ENCODE measurements at places on chromosomes 6 and 20.

- no peak for DNase-seq
These were observed 216.3 kb downstream of the SYNDIG1 start for GRCh38 chr20:24685736-24686135.

GRCh38 chr6:158457616-158458278 is 102.1 kb upstream of the TMEM181 start:
- DNase-seq: no peak

DNA sequence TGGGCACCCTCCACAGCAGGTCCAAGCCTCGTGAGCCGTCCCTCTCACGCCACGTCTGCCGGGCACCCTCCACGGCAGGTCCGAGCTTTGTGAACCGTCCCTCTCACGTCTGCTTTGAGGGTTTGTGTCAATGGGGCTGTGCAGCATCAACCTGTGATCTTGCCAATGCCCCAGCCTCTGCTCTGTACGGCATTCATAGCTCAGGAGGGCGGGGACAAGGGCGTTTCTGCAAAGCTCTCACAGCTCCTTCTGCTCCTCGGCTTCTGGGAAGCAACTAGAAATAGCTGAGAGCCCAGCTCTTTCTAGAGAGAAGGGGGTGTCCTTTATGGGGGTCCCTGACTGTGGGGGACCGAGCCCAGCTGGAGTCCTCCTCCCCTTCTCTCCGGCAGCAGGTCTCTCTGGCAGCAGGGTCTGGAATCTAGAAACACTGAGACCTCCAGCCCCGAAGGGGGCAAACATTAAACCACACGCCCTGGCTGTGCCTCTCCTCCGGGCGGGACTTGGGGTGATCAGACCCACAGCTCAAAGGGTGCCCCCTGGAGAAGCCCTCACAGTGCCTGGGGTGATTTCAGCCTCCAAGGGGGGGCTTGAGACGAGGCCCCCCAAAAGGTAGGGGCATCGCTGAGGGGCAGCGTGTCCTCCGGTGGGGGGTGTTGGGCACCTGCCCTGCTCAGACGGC is 41.2 kb upstream of the CHRNA4 start:
- no peak for DNase-seq

DNA sequence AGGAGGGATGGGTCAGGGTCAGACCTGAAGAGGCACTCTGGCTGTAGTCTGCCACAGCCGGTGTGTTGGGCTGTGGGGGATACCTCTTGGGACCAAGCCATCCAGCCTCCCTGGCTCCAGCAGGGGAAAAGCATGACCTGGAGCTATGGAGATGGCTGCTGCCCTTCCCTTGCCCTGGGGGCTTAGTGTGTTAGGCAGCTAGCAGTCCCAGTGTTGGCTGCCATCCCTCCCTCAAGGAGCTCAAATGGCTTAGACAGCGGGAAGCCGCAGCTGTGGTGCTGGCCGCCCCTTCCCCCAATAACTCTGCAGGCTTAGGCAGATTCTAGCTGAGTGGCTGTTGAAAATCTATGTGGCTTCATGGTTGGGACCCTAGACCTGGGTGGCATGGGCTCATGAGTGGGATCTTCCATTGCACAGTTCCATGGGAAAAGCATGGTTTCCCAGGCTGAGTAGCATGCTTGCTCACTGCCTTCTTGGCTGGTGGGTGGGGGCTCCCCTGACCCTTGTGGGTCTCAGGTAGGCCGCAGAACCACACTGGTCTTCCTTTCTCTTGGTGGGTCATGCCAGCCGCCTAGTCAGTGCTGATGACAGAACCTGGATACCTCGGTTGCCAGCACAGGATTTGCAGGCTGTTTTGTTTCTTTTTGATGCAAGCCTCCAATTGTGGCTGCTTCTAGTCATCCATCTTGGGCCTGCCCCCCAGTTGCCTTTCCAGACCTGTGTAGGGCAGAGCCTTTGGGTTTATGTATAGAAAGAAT is 69.0 kb upstream of the AHI1 start:
- DNase-seq: no peak

- DNase-seq: no peak
These were observed 149.2 kb downstream of the RNASET2 start for GRCh38 chr6:166806962-166807757.

GRCh38 chr6:88077305-88077704 is 29.7 kb downstream of the SPACA1 start:
- DNase-seq: no peak

GRCh38 chr20:47253872-47254271 is 102.6 kb downstream of the ZMYND8 start:
- no peak for DNase-seq

DNA sequence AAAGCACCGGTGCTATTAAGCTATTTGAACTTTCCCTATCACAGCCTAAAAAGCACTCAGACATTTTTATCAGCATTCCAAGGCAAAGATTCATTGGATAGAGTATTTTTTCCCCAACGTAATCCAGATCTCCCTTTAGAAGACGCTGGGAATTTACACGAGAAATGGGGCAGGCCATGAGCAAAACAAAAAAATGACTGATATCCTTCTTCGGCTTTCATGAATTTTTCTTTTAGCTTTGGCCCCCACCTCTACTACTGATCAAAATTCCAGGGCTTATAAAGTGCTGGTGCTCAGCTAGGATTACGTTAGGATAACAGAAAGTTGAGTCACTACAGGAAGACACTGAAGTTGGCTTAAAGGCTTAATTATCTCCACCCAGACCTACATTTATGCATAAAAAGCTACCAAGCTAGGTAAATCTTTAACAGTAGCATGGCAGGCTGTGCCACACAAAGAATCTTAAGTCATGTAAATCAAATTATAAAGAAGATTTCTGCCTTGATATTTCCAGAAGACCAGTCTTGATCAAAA is 418.5 kb upstream of the BTBD3 start:
- no peak for DNase-seq

- no peak for DNase-seq
These were observed 4.8 kb downstream of the SOX18 start for GRCh38 chr20:64044484-64045247.

- DNase-seq: no peak
These were observed 301.9 kb downstream of the TFAP2A start for GRCh38 chr6:10112871-10113549.

DNA sequence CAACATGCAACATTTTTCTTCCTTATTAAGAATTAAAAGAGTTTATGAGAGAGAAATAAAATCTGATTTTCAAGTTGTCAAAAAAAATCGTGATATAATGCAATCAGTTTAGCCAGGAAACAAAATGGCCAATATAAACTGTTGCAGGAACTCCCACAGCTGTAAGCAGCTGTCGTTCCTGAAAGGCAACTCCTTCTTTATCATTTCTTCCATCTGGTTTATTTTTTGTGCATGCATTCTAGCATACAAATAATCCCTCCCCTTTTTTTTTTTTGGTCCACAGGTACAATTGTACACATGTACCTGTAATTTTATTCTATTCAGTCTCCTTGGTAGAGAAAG is 19.7 kb downstream of the TRAF3IP2 start:
- no peak for DNase-seq

DNA sequence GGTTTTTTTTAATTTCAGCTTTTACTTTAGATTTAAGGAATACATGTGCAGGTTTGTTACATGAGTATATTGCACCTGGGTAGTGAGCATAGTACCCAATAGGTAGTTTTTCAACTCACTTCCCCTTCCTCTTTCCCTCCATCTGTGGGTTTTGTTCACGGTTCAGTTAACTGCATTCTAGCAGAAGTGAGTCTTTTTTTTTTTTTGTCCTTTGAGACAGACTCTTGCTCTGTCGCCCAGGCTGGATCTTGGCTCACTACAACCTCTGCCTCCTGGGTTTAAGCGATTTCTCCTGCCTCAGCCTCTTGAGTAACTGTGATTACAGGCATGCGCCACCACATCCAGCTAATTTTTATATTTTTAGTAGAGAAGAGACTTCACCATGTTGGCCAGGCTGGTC is 8.7 kb downstream of the UBR2 start:
- DNase-seq: no peak

DNA sequence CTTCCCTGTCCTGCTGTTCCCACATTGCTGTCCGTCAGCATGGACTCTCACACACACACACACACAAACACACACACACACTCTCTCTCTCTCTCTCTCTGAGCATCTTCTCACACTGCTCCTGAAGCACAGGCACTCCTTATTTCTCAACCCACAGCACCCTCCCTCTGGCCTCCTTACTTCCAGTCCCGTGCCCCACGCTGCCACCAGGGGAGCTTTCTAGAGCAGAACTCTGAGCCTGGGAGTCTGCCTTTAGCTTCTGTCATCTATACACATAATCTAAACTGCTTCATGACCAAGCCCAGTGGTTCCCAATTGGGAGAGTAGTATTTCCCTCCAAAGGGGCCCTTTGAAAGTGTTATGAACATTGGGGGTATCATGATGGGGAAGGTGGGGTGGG is 29.1 kb downstream of the HECA start:
- no peak for DNase-seq

DNA sequence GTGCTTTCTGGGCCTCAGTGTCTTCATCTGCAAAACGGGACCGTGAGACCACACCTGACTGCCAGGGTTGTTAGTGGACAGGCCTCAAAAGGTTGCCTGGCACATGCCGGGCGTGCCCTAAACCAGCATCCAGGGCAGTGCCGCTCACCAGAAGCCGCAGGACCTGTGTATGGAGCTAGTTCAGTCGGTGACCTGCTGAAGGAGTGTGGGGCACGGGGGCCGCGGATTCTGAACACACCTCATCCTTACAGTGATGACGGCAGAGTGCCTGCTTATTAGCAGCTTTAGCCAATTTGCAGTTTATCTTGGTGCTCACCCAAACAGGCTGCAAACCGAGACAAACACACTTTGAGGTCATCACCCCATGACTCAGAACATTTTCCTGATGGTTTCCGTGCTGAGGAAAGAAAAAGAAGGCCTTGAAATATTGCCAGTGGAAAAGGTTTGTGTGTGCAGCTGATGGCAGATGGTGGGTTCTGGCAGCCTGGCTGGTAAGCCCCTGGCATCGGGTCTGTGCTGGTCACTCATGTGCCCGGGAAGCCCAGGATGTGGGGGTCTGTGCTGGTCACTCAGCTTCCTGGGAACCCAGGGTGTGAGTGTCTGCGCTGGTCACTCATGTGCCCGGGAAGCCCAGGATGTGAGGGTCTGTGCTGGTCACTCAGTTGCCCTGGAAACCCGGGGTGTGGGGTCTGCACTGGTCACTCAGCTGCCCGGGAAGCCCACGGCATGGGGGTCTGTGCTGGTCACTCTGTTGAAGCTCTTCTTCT is 153.8 kb downstream of the ERMARD start:
- no peak for DNase-seq

- DNase-seq: no peak
These were observed 30.2 kb upstream of the SGK1 start for GRCh38 chr6:134347885-134348805.

DNA sequence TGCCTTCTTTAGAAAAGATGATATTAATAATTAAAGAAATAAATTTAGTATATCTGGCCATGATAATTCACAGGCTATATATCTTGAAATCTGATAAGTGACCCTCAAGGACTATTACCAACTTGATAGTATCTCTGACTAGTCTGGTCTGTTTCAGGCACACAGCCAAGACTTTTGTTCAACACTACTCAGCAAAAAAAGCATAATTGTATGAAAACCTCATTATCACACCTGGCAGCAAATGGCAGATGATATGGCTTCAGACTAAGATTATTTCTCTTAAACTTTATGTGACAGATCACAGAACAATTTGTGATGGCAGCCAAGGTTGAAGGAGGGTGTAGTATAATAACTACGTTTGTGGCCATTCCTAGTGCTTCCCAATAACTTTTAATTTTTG is 114.7 kb downstream of the RWDD2A start:
- no peak for DNase-seq

DNA sequence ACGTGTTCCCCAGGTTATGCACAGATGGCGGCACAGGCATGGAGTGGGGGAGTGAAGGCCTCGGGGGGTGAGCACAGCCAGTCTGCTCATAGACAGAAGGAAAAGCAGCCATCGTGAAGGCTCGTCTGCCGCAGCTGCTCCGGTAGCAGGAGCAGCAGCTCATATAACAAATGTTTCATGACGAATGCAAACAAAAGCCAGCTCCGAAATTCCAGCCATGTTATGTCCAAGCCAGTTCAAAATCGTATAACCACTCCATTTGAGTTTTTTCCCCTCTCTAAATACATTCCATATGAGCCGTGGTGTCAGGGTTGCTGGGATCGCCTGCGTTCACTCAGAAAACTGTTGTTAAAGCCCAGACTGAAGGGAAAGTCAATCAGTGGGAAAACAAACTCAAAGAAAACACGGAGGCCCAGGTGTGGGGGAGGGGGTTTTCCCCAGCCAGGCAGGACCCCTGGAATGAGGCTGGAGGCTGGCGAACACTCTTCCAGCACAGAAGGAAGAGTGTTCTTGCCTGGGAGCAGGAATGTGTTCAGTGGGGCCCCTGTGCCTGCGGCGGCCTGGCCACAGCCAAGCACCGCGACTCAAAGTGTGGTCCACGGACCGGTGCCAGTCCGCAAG is 280.4 kb upstream of the TAB2 start:
- no peak for DNase-seq

- DNase-seq: no peak
These were observed 50.4 kb downstream of the MTHFD1L start for GRCh38 chr6:150915880-150916265.

DNA sequence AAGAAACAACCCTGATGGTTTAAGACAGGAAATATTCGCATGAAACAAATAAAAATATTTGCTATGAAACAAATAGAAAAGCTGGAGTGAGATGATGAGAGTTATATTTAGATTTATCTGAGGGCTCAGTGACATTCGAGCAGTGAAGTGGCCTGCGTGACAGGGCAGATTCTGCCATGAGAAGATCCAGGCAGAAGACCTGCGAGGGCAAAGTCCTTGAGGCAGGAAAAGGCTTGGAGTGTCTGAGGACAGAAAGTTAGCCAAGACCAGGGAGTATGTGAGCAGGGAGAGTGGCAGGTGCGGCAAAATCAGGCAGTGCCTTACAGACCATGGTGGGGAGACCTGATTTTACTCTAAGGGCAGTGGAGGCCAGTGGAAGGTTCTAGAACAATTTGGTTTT is 66.9 kb upstream of the RIN2 start:
- no peak for DNase-seq

- DNase-seq: no peak
These were observed at the start of gene PRSS35 for GRCh38 chr6:83511901-83512681. Gene PRSS35 (plus strand): TSS chr6:83512534. CDS start chr6:83523442, 10,908 bp downstream.

- DNase-seq: no peak
These were observed 179.7 kb upstream of the GJE1 start for GRCh38 chr6:141953072-141953471.

- no peak for DNase-seq
These were observed 57.5 kb upstream of the IL20RA start for GRCh38 chr6:137102050-137102848.

GRCh38 chr6:84027340-84028181 is 6.0 kb upstream of the MRAP2 start:
- DNase-seq: no peak

GRCh38 chr6:90263633-90264032 is 33.0 kb downstream of the BACH2 start:
- DNase-seq: no peak

GRCh38 chr20:49969946-49970345 is 12.8 kb upstream of the SNAI1 start:
- DNase-seq: no peak
